ENCODE measurements at places on chromosomes 2 and 18.

DNA sequence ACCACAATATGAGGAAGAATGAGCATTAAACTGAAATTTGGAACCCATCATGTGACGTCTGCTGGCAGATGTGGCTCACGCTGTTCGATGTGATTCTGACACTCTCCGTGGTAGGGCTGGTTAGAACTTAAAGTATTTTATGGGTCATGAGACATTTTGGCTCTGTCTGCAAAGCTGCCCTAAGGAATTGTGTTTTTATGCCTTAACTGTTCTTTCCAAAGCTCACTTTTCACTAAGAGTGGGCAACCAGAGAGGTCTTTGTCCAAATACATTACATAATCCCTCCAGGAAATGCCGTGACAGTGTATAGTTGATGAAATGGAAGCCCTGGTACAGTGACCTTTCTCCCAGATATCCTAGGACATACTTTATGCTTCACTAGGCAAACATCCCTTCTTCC is 119.1 kb downstream of the AQP4 start:
- no peak for DNase-seq

DNA sequence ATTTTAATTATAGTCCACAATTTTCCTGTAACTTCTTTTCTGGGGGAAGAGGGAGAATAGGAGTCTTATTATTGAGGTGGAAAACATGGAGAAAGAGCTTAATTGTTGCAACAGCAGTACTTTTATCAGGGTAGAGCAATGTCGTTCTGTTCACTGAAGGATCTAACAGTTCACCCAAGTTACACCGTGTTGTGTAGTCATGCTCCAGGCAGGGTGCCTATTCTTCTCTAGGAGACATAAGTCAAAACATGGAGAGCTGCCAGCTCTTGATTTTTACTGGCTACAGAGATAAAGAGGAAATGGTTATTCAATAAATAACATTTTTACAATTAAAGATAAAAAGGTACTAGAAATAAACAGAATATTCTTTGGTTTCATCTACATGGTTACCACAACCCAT is 594.3 kb upstream of the NETO1 start:
- no peak for DNase-seq

DNA sequence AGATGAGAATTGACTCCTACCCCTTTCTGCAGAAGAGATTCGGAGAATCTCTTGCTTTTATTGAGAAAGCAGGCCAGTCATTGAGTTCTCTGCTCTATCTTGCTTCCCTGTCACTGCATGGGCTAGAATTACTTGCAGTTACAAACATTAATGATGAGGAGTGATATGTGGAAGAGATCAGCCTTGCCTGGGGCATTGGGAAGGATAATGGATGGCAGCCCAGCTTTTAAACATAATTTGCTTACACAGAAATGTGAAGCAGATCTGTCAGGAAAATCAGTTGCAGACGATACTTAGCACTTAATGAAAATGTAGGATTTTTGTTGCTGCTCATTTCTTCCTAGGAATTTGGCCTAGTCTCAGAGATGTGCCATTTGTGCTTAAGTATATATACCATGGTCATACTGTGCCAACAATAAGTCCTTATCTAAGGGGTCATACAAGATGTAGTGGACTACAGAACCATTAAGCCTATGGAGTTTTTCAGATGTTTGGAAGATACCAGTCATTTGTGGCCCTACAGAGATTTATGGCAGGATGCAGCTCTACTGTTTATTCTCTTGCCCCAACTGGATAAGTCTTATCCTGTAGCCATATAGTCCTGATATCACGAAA is 92.7 kb downstream of the XRCC5 start:
- no peak for DNase-seq

DNA sequence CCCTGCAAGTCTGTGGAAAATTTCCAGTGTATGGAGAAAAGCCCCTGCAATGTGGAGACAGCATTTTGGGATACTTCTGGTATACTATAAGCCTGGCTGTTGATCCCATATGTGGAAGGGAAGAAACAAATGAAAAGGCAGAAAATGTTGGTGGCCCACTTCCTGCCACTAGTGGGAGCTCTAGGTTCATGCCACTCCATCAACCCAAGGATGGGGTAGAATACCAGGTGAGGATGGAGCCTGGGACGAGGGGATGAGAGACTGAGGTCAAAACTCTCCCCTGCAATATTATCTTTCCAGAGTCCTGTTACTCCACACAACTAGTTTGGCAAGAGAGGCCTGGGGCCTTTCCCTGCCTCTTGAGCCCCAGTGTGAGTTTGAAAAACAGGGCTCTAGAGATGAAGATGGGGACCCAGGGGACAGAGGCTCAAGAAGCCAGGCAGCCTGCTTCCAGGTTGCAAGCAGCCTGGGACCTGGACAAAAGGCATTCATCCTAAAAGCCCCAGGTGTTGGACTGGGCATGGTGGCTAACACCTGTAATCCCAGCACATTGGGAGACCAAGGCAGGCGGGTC is 31.9 kb downstream of the BMP10 start:
- DNase-seq = peak; percentile 29

DNA sequence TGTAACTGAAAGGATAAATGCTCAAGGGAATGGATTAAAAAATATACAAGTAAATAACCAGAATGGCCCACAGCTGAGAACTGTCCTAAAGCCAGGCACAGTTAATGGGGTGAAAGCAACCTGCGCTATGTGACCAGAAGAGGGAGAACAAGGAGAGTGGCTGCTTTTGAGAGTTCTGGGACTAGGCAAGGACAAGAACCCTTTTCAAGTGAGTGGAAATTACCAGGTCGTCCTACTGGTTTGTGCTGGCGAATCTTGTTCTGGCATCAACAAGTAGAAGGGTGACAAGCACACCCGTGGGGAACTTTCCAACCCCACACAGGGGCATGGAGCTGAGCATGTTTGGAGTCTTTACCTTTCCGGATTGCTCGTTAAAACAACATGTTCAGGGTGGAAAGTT is 82.8 kb downstream of the TMEM17 start:
- DNase-seq = no peak

DNA sequence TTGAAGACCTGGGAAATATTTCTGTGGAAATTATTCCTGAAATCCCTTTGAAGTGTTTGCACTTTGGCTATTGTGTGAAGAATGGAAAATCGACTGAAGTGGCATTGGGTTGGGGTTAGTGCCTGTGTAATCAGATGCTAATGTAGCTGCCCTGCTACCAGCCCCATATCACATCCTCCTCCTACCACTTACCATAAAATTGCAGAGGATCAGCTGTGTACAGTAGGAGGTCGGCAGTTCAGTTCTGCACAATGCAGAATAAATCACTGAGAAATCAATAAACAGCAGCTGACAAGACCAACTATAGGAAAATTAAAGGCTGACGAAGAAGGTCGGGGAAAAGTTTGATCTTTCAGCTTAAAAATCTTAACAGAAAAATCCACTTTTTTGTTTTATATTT is 440.9 kb downstream of the PTPRM start:
- no peak for DNase-seq

- no peak for DNase-seq
Measured at GRCh38 chr2:127776122-127776780, 34.7 kb downstream of the WDR33 start.

- no peak for DNase-seq
Measured at GRCh38 chr2:20994130-20994529, 49.7 kb downstream of the APOB start.

DNA sequence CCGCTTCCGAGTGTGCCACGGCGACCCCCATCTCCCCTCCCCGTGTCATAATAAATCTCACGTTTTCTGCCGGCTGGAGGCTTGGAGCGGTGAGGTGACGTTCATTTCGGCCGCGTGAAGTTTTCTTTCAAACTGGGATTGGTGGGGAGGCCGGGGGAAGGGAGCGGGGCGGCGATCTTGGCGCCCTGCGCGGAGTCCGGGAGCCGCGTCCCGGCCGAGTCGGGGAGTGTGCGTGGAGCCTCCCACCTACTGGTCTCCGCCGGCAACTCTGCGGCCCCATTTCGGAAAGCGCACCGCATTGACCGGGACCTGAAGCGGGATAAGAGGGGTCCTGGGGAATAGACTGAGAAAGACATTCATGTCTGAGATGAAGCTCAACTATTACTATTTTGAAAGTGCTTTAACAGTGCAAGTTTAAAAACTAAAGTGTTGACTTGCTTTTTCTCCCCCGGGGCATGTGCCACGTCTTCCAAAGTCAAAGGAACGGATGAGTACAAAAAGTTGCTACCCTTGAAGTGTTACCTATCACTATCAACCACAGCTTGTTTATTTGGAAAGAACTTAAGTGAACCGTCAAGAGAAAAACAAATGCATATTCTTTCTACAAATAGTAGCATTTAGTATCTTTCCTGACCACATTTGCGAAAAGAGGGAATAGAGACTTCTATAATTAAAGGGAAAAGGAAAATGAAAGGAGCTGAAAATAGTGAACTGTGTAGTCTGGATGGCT is 818 bp upstream of the IKZF2 start:
- peak; percentile 24 for DNase-seq

DNA sequence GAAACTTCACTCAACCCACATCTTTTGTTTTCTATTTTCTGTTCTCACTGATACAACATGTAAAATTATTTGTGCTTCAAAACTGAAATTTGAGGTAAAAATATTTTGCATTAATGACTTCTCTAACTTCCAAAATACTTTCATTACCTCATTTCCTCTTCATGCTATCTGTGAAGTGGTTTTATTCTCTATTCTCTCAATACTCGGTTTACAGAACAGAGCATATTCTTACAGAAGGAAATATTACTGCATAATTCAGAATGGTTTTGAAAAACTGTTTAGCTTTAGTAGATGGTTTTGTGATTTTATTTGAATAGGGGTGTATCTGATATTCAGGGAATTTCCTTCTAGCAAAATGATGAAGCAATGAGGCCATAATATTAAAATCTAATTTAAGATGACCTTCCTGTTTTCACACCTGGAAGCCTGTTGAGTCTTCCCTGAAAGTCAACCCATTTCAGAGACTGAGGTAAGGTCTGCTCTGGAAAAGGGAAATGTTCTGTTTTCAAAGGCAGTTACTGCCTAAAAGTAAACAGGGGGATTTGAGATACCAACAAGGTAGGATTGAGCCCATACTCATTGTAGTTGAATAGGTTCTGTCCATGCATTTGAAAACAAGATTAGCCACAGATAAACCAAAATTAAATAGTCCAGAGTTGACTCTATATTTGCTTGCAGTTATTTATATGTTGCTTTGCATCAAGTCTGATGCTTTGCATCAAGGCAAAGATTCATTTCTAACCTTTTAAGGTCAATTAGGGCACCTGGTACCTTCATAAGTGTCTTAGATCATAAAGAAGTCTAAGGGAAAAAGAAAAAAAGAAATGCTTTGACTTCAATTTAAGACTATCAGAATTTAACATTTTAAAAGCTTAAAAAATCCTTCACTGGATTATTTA is 50.8 kb upstream of the PEX13 start:
- DNase-seq = no peak

DNA sequence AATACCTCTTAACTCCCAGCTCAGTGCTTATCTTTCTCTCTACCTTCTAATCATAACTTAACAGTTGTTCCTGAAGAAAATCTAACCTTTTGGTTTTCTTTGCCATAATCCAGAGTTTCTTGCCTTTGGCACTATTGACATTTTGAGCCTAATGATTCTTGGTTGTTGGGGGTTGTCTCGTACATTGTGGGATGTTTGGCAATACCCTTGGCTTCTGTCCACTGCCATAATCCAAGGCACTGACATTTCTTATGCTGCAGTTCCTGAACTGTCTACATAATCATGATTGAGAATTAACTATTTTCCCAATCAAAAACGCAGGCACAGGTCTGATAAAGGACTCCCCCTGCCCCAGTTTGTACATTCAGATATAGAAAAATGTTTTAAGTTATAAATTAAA is 203.2 kb upstream of the MEX3C start:
- no peak for DNase-seq

DNA sequence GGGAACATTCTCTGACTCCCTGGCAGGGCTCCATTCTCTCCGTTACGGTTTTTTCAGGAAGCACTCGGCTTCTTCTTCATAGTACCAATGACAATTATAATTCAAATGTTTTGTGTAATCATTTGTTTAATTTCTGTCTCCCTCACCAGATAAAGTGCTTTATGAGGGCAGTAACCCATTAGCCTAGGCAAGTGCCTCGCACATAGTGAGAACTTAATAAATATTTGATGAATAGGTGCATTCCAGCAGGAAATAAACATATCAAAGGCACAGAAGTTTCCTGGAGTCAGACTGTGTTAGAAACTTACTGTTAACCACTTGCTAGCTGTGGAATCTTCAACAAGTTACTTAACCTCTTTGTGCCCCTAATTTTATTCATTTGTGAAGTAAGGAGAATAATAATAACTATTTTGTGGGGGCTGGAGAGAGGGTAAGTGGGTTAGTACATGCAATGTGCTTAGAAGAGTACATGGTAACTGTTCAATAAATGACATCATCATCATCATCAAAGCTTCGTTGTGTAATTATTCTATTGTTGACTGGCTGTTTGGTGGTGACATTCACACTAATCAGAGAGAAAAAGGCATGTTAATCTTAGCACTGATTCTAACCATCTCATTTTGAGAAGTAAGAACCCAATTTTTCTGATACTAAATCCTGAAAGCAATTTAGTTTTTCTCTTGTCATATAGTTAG is 352.3 kb downstream of the INSIG2 start:
- no peak for DNase-seq

DNA sequence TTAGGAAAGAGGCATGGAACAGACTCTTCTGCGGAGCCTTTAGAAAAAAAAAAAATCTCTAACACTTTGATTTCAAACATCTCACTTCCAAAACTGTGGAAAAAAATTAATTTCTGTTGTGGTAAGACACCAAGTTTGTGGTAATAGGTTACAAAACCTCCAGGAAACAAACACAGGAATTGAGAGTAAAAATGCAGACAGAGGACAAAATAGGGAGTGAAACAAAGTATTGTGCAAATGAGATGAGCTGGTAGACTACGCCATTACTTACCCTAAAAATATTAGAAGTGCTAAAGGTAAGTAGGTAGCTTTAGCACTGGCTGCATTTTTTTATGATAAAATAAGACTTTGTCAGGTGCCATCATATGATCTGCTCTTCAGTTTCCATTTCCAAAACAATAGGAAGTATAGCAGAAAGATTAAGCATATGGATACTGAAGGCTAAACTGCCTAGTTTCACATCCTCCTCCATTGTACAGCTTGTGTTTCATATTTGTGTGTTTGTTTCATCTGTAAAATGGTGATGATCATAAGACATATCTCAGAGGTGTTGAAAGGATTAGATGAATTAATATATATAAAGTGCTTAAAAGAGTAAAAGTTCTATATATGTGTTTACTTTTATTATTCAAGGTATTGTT is 309.2 kb downstream of the NR4A2 start:
- DNase-seq = no peak

GRCh38 chr2:172596776-172597175 is 40.9 kb downstream of the PDK1 start:
- no peak for DNase-seq

- DNase-seq = no peak
Measured at GRCh38 chr18:8097399-8097798, 511.8 kb upstream of the RAB12 start.
